SK-N-DZ (cell line): ENCODE measurements at places on chromosomes 11 and 22.

DNA sequence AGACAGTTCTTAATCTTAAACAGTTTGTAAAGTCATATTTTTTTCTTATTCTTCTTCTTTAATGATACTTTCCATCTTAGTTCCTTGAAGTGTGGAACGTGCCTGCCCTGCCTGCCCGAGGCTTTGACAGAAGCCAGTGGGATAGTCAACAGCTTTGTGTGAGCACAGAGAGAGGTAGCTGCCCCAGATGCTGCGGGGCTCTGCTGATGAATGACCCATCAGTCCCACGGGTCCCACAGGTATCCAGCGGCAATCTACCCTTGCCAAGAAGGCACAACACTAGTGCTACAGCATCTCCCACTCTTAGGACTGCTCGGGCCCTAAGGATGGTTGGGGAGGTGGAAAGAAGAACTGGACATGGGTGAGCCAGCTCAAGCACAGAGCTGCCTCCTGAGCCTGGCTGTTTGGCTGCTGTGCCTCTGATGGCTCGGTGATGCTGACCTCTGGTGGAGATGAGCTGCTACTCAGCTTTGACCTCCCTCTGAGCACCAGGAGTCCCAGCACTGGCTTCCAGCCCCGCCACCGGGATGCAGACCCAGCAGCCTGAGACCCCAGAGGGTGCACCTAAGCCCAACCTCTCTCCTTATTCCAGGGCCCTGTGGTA lies 11.8 kb upstream of the APLNR start:
- DNase-seq = peak; percentile 71

DNA sequence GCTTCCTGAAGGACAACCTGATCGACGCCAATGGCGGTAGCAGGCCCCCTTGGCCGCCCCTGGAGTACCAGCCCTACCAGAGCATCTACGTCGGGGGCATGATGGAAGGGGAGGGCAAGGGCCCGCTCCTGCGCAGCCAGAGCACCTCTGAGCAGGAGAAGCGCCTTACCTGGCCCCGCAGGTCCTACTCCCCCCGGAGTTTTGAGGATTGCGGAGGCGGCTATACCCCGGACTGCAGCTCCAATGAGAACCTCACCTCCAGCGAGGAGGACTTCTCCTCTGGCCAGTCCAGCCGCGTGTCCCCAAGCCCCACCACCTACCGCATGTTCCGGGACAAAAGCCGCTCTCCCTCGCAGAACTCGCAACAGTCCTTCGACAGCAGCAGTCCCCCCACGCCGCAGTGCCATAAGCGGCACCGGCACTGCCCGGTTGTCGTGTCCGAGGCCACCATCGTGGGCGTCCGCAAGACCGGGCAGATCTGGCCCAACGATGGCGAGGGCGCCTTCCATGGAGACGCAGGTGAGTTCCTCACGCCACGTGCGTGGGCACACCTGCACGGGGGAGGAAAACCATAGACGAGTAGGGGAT lies 1.5 kb downstream of the BCR start:
- DNase-seq = no peak

- DNase-seq = peak; percentile 16
Observed at GRCh38 chr11:102733232-102733875, 8.6 kb upstream of the MMP8 start.

- no peak for DNase-seq
Observed at GRCh38 chr11:103448966-103449365, 339.7 kb downstream of the DYNC2H1 start.

DNA sequence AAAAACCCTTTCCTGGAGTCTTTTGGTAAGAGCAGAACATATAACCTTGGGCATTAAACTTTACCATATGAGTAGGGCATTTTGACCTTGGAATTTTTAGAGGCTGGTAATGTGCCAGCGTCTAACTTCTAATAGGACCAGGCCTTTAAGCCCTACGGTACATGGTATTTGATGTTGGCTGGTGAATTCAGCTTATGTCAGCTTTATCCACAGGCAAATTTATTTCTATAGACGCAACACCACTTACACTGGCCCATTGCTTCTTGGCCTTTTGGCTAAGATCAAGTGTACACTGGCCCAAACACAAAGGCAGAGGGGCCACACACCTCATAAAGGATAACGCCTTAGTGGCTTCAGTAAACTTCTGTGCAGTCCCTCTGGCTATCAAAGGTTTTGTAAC lies 410.2 kb upstream of the LARGE1 start:
- DNase-seq = no peak

DNA sequence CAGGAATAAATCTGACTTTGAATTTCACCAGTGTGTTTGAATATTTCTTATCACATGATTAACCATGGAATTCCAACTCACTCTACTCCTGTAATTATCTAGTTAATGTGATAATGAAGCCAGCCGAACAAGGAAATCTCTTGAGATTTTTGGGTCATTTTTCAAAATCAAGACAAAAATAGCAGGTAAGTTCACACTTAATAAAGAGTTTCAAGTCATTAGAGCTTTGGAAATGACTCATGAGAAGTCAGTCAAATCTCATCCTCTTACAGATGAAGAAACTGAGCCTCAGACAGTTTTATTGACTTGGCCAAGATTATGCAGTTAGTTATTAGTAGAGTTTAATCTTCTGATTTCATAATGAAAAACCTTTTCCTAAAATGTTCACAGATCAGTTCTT lies 148.8 kb downstream of the ARHGAP42 start:
- DNase-seq = no peak

DNA sequence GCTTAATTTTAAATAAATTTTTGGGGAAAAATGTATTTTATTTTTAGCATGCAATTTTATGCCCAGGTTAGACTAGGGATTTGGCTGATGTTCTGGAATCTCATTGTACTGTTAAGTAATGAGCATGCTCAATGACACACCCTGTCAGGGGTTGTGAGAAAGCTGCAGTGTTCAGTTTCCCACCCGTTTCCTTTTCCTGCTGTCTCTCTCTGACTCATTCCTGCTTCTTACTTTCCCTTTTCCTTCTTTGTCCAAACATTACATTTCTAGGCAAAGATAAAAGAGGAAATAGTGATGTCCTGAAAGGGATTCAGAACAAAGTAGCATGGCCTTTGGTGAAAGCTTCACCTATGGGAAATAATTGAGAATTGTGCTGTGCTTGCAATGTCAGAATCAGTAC lies 22.7 kb downstream of the OOSP3 start:
- no peak for DNase-seq

DNA sequence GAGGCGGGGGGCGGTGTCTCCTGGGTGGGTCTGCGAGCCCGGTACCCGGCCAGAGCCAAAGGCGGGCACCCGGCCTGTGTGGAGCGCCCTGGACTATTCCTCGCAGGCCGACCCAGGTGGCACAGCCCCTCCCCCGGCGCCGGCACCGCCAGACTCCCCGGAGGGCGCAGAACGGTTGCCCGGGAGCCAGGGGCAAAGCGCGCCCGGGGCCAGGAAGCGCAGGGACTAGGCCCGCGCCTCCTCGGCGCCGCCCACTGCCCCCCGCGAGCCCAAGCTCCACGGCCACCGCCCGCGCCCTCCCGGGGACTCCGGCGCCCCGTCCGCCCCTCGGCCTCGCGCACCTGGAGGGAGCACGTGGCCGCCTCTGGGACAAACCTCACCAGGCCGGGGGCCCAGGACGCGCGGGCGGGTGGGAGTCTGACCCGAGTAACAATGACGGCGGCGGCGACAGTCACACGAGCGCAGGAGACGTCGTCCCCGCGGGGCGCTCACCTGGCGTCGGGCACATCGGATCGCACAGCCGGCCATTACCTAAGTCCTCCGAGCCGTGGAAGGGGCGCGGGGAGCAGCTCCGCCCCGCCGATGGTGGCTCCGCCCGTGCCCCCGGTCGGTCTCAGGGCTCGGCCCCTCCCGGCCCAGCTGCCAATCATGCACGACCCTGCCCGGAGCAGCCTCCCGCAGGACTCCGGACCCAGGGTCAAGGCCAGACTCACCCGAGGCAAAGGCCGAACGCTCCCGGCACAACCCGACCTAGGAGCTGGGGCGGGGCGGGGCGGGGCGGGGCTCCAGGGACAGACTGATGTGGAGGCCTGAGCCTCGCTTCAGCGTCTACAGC lies 7.4 kb downstream of the PLXNB2 start:
- DNase-seq = no peak

DNA sequence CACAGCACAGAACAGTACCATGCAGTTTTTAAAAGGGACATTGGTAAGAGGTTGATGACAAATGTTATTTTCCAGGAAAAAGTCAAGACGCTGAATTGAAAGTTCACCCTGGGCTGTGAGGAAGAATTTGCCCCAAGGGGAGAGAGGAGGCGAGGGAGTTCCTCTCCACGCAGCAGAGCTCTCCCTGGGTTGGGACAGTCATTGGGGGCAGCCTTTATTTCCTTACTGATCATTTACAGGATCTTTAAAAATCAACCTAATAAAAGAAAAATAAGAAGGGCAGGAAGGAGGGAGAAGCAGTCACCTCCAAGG lies 49.9 kb upstream of the WNT7B start:
- DNase-seq = no peak

- no peak for DNase-seq
Observed at GRCh38 chr11:68142028-68142412, 20.8 kb upstream of the CHKA start.

DNA sequence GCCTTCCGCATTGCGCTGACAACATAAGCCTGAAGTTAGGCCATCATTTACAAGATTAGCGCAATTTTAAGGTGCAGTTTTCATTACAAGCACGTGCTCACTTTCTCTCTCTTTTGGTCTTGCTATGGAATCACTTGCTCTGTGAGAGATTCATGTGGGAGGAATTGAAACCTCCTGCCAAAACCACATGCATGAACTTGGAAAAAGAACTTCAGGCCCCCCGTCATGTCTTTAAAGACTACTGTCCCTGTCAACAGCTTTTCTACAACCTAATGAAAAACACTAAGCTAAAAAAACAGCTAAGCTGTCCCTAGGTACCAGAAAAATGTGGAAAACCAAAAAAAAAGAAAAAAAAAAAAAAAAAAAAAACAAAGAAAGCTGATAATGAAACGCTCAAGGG lies 1707.6 kb upstream of the RAG2 start:
- no peak for DNase-seq

- DNase-seq = peak; percentile 82
Observed at GRCh38 chr11:75768112-75768908, at the start of gene DGAT2. Gene DGAT2 (plus strand): TSS chr11:75768778. CDS start chr11:75768992, 214 bp downstream.

DNA sequence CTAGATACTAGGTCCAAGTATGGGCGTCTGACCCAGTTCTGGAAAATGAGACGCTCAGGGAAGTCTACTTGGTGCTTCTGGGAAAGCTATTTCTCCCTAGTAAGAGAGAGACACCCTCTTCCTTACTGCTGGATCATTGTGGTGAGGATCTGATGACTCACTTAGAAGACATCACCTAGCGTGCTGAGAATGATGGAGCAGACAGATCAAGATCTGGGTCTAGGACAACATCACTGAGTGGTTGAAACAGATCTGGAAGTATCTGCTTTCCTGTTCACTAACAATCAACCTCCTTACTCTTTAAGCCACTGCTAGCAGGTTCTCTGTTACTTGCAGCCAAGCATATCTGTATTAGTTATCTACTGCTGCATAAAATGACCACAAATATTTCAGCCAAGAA lies 38.3 kb upstream of the HMGXB4 start:
- DNase-seq = no peak

DNA sequence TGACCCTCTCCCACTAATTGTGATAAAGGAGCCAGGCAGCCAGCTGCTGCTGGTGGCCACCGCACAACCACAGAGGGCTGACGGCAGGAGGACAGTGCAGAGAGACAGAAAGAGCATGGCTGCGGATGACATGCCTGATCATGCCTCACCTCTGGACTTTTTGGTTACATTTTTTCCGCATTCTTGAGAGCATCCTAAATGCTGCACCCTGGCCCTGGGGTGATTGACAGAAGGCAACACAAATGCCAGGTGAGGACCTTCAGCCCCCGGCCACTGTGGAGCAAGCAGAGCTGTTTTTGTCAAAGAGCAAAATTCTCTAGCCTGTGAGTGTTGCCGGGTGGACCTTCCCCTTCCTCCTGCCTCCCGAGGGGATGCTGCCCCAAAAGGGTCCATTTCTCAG lies 78.5 kb downstream of the RPS6KA4 start:
- no peak for DNase-seq

DNA sequence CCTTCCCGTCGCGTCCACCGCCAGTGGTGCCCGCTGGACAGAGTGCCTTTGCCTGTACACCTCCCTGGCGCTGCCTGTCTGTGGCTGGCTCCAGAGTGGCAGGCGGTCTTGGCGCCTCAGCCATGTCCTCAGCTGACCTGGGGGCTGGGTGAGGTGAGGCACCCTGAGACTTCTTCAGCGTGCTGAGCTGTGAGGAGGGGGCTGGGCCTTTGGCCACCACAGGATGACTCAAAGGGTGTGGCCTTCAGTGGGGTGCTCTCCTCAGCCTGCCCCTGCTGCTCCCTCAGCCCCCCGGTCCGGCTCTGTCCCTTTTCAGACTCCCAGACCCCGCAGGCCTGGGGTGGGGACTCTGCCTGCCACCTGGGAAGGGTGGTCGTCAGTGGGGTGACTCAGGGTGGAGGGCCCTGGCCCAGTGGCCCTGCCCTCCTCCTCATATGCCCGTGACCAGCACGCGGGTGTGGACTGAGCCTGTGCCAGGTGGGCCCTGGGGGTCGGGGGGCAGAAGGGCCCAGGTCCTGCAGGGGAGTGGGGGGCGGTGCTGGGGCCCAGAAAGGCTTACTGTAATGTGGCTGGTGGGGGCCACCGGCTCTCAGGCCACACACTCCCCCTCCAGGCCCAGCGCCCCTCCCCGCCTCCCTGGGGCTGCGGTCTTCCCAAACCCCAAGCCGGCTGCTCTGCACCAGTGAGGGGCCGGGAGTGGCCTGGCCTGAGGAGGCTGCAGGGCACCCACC lies 15.9 kb downstream of the CRELD2 start:
- DNase-seq = no peak

DNA sequence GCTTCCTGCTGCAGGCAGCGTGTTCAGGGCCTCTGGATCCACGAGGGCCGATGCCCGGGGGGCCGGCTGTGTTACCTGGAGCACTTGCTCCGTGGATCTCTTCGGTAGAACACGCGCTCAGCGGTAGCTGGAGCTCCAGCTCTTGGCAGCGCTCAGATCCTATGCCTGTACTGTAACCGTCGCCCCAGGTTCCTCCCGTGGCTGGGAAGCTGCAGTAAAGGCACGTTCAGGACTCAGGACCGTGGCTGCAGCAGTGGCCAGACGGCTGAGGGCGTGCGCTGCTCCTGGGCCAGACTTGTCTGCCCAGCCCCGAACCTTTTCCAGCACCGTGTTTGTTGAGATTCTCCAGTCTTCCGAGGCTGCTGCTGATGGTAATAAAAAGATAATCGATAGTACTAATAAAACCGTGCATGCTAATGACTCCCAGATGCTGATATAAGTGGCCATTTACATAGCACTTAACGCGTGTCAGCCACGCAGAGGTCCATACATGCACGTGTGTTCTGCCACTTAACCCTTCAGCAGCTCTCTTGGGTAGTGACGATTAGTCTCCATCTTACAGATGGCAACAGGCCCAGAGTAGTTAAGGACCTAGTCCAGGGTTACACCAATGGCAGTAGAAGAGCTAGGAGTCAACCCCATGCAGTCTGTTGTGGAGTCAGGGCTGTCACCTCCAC lies 1.4 kb downstream of the MOV10L1 start:
- DNase-seq = no peak

DNA sequence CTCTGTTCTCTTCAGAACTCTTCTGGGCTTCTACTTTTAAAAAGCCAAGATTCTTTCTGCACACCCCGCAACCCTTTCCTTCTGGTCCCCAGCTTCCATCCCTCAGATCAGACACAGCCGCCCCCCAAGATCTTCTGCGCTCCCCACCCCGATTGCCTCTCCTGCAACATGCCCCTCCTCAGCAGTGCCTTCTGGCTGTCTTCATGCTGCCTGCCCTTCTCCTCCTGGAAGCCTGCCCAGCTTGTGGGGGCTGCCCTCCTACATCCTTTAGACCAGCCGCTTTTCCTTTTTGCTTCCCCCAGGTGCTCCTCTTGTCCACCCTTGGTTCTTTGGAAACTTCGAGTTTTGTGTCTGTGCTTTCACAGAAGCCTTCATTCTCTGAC lies 144.2 kb downstream of the FEZ1 start:
- DNase-seq = no peak
